Chondrocyte (in vitro differentiated cells): ENCODE measurements at places on chromosomes 6 and 20. TPM values are rescaled to one million over a fixed set of nuclear protein-coding genes. Genes with fewer than 3 reads are reported as not detected.
A peak's percentile ranks its signal among the peaks of the same experiment; 100 is the strongest.

- no peak overlapping the region for H3K27ac ChIP-seq
- no peak overlapping the region for H3K4me3 ChIP-seq
- H3K36me3 ChIP-seq, result no peaks in the 10 kb centered on the region
- no peak for DNase-seq
These were observed 69.4 kb upstream of the PRL start for GRCh38 chr6:22366214-22366613.

DNA sequence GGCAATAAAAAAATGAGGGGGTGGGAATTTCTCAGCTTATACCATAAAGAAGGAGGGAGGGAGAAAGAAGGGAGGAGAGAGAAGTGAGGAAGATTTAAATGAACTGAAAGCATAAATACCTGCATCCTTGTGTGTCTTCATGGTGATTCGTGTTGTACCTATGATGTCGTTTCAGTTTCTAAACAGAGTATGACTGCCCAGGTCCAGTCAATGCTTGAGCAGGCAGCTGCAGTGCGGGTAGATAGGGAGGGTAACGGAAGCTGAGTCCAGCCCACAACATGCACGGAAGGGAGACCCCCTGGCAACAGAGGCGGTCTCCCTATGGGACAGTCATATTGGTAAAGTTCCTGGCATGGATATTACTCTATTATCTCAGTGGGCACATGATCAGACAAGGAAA lies 184.5 kb downstream of the KIF16B start:
- H3K4me1 ChIP-seq, result no peaks in the 10 kb centered on the region
- no peaks in the 10 kb centered on the region for H3K27me3 ChIP-seq
- no peak overlapping the region for H3K27ac ChIP-seq
- H3K36me3 ChIP-seq, result peaks cover 12% of the 10 kb centered on the region
- no peak overlapping the region for H3K4me3 ChIP-seq
- no peak for DNase-seq

- H3K36me3 ChIP-seq, result peaks cover 2% of the 10 kb centered on the region
- H3K4me1 ChIP-seq, result no peaks in the 10 kb centered on the region
- DNase-seq, result no peak
These were observed 75.1 kb upstream of the SCGN start for GRCh38 chr6:25576919-25577318.

GRCh38 chr6:131555992-131556391 lies 17.0 kb upstream of the ARG1 start:
- no peaks in the 10 kb centered on the region for H3K36me3 ChIP-seq
- no peak overlapping the region for H3K4me3 ChIP-seq
- H3K4me1 ChIP-seq, result no peaks in the 10 kb centered on the region
- no peak for DNase-seq

- no peak overlapping the region for H3K4me3 ChIP-seq
- H3K4me1 ChIP-seq, result no peaks in the 10 kb centered on the region
- no peak overlapping the region for H3K27ac ChIP-seq
- H3K36me3 ChIP-seq, result peaks cover 2% of the 10 kb centered on the region
These were observed 2.6 kb upstream of the TREML1 start for GRCh38 chr6:41156771-41157170.

- H3K4me3 ChIP-seq, result no peak overlapping the region
- peaks cover 4% of the 10 kb centered on the region for H3K27me3 ChIP-seq
- H3K4me1 ChIP-seq, result no peaks in the 10 kb centered on the region
- H3K36me3 ChIP-seq, result no peaks in the 10 kb centered on the region
- no peak overlapping the region for H3K27ac ChIP-seq
These were observed 11.9 kb upstream of the TNFRSF21 start for GRCh38 chr6:47321577-47321976.

- peak overlapping the region; percentile 18 for H3K4me3 ChIP-seq
- H3K4me1 ChIP-seq, result peaks cover 77% of the 10 kb centered on the region
- peak overlapping the region; percentile 90 for H3K27ac ChIP-seq
- no peaks in the 10 kb centered on the region for H3K27me3 ChIP-seq
These were observed 75.2 kb upstream of the MYL9 start for GRCh38 chr20:36466089-36466488.

DNA sequence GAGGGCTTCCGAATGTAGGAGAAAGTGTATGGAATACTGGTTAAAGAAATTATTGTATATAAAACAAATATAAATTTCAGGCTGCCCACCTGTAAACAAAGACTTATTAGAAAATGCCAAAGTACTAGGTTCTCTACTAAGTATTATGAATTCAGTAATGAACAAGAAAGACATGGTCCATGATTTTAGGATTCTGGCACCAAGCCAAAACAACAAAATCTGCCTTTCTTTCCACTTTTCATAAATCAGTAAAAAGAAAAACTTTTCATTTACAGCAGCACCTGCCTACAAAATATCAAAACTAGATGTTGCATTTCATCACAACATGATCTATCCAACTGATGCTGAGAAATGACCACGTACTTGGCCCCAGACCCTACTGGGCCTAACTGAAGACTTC lies 14.5 kb upstream of the SNRPB start:
- peaks cover 49% of the 10 kb centered on the region for H3K36me3 ChIP-seq
- H3K27me3 ChIP-seq, result no peaks in the 10 kb centered on the region
- H3K4me3 ChIP-seq, result no peak overlapping the region
- DNase-seq, result no peak

DNA sequence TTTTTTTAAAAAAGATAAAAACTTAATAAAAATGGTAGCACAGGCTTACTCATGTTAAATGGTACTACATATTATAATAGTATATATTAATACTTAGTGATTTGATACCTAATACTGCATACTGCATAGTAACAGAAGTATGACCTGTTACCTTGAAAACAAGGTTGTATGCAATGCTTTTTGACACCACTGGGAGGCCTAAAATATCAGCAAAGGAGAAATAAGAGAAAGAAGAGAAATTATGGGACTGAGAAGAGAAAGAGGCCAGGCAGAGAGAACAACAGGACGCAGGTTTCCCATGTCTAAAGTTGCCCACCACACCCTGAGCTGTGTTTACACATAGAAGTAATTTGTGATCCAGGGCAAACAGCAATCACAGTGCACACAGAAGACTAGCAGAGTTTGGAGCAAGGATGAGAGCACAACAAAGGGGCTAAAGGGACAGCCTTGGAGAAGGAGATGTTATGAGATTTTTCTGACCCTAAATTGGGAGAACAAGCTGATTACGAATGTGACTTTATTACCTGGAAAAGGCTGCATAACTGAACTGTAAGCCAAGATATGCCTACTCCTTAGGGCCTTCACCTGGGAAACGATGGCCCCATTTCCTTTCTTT lies 73.2 kb downstream of the ROS1 start:
- peaks cover 32% of the 10 kb centered on the region for H3K27me3 ChIP-seq
- no peak for DNase-seq
- H3K27ac ChIP-seq, result no peak overlapping the region
- H3K4me3 ChIP-seq, result no peak overlapping the region

GRCh38 chr6:75431379-75431778 lies 62.2 kb downstream of the FILIP1 start:
- no peaks in the 10 kb centered on the region for H3K36me3 ChIP-seq
- no peak overlapping the region for H3K4me3 ChIP-seq
- H3K27ac ChIP-seq, result peak overlapping the region; percentile 90
- peaks cover 31% of the 10 kb centered on the region for H3K4me1 ChIP-seq
- no peak for DNase-seq
- H3K27me3 ChIP-seq, result no peaks in the 10 kb centered on the region

DNA sequence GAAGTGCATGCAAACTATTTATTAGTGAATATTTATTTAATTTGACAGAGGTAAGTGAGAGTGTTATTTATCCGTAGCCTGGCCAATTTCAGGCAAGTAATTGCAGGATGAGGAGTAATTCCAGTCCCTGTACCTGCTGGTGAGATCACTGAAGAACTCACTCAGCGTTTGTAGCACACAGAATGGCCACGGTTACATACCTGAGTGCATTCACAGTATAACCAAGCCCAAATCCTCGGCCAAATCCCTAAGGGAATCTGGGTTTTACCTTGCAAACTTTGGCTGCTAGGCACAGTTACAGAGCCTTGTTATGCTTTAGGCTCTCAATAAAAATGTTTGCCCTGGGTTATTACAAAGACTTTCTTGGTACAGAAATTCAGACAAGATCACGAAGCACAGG lies 93.3 kb downstream of the KCNQ5 start:
- no peak for DNase-seq
- H3K4me3 ChIP-seq, result no peak overlapping the region
- peaks cover 7% of the 10 kb centered on the region for H3K36me3 ChIP-seq
- no peaks in the 10 kb centered on the region for H3K27me3 ChIP-seq

GRCh38 chr6:150547502-150548222 lies 52.0 kb upstream of the PLEKHG1 start:
- no peak overlapping the region for H3K4me3 ChIP-seq
- DNase-seq, result no peak
- peaks cover 4% of the 10 kb centered on the region for H3K4me1 ChIP-seq
- no peaks in the 10 kb centered on the region for H3K36me3 ChIP-seq
- H3K27ac ChIP-seq, result no peak overlapping the region

- no peaks in the 10 kb centered on the region for H3K27me3 ChIP-seq
- H3K36me3 ChIP-seq, result no peaks in the 10 kb centered on the region
- no peak overlapping the region for H3K4me3 ChIP-seq
- H3K4me1 ChIP-seq, result peaks cover 32% of the 10 kb centered on the region
These were observed 39.2 kb downstream of the SRSF3 start for GRCh38 chr6:36633370-36633769.

DNA sequence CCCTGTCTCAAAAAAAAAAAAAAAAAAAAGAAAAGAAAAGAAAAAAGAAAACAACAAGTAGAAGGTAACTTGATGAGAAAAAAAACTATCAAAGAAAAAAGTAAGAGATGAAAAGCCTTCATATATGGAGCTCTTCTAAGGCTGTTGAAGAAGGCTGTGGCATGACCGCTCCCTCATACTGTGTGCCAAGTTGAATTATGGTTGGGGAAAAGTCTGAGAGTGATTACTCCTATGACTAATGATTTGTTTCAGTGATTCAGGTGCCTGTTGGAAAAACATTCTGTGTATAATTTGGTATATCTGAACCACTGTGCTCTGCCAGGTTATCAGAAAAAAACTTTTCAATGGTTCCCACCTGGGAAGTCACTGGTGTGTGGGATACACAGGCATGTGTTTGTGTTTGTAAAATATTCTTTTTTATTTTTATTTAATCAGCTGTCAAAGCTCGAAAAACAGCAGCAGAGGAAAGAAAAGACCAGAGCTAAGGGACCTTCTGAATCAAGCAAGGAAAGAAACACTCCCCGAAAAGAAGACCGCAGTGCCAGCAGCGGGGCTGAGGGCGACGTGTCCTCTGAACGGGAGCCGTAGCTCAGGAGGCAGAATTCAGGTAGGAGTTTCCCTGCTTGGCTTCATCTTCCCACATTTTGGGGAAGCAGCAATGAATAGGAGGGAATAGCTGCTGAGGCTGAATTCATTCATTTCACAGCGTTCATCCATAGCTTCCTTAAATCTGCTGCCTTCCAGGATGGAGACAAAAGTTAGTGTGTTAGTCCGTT lies 69.7 kb upstream of the SCP2D1 start:
- DNase-seq, result no peak
- H3K36me3 ChIP-seq, result peaks cover 11% of the 10 kb centered on the region
- no peak overlapping the region for H3K27ac ChIP-seq
- no peaks in the 10 kb centered on the region for H3K27me3 ChIP-seq
- H3K4me1 ChIP-seq, result peaks cover 17% of the 10 kb centered on the region

DNA sequence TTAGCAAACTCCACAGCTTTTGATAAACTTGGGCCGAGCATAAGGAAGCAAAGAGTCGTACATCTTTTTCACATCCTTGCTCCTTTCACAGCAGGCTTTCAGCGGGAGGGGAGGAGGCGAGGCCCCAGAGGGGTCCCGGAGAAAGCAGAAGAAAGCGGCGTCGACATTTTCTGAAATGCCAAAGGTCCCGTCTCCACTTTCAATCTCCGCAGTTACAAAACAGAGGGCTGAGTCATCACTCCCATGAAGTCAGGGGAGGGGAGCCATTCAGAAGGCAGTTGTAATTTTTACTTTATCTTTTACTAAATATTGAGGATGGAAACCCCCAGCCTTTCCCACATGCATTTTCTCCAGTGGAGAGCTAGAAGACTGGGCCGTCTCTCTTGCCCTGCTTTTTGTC lies 174.2 kb upstream of the THBS2 start:
- H3K27me3 ChIP-seq, result no peaks in the 10 kb centered on the region
- peak overlapping the region; percentile 67 for H3K4me3 ChIP-seq
- peak overlapping the region; percentile 93 for H3K27ac ChIP-seq
- peaks cover 9% of the 10 kb centered on the region for H3K36me3 ChIP-seq
- peaks cover 18% of the 10 kb centered on the region for H3K4me1 ChIP-seq
- no peak for DNase-seq

DNA sequence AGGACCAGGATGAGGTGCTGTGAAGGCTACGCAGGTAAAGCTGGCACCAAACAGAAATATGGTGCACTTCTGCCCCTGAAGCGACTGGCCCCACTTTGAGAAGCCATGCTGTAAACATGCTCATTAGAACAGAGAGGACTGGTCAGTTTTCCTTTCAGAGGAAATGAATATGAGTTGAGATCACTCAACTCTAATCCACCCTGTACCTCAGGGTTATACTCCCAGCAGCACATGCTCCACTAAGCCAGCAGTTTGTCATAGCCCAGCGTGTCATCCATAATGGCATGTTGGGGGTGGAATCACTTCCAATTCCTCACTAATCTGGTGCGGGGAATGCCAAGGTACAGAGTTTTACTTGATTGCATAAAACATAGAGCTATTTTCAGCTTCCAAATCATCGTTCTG lies 98.1 kb downstream of the HIVEP2 start:
- H3K27me3 ChIP-seq, result no peaks in the 10 kb centered on the region
- H3K36me3 ChIP-seq, result no peaks in the 10 kb centered on the region
- H3K4me1 ChIP-seq, result peaks cover 77% of the 10 kb centered on the region
- no peak for DNase-seq

DNA sequence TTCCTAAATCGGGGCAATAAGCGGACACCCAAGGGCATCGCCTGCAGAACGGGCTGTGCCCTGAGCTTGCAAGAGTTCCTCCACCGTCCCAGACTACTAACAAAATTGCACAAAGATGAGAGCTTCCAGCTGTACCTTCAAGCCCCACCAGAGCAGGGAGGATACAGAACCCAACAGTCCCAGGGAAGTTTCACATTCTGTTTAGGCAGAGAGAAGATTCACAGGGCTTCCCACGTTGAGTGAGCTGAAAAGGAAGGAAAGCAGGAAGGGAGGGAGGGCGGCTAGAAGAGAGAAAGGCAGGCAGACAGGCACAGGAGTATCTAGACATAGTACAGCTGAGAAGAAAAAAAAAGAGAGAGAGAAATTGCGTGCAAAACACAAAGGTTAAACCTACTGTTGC lies 112.6 kb upstream of the AFDN start:
- H3K4me3 ChIP-seq, result no peak overlapping the region
- peaks cover 51% of the 10 kb centered on the region for H3K27me3 ChIP-seq
- DNase-seq, result no peak
- H3K27ac ChIP-seq, result no peak overlapping the region
- peaks cover 6% of the 10 kb centered on the region for H3K4me1 ChIP-seq
- H3K36me3 ChIP-seq, result no peaks in the 10 kb centered on the region

PFDN4 gene
- 17.3 to 23.5 TPM (median 18.6 TPM) in 3 replicates for total RNA-seq

UNC5CL gene
- 0.25 to 0.36 TPM in 2 of 3 replicates, not detected in the other for total RNA-seq

SYNCRIP gene
- 87.4 to 116 TPM (median 90.5 TPM) in 3 replicates for total RNA-seq

PKHD1 gene
- not detected in 3 replicates for total RNA-seq

BMP6 gene
- 0.49 to 0.50 TPM in 2 of 3 replicates, not detected in the other for total RNA-seq

SSTR4 gene
- total RNA-seq, result 0.33 TPM in 1 of 3 replicates, not detected in the others

ADGB gene
- not detected in 3 replicates for total RNA-seq

POU5F1 gene
- total RNA-seq, result 1.2 to 1.6 TPM in 2 of 3 replicates, not detected in the other

APOM gene
- total RNA-seq, result 0.85 to 1.2 TPM in 2 of 3 replicates, not detected in the other

CST5 gene
- total RNA-seq, result not detected in 3 replicates

NR2E1 gene
- total RNA-seq, result not detected in 3 replicates

DDX43 gene
- total RNA-seq, result not detected in 3 replicates
